Breast epithelium (tissue), 4 donors: ENCODE measurements at places on chromosomes 3 and 15.

GRCh38 chr3:36401056-36401455, 20.8 kb downstream of the STAC start:
- DNase-seq: no peak
- H3K4me3 ChIP-seq: no peak overlapping the region
- H3K36me3 ChIP-seq: no peaks in the 10 kb centered on the region
- no peak overlapping the region for H3K27ac ChIP-seq
- H3K4me1 ChIP-seq: no peaks in the 10 kb centered on the region

GRCh38 chr15:88177451-88177850, 79.1 kb downstream of the NTRK3 start:
- H3K36me3 ChIP-seq: no peaks in the 10 kb centered on the region
- no peak overlapping the region for H3K27ac ChIP-seq
- no peaks in the 10 kb centered on the region for H3K4me1 ChIP-seq
- DNase-seq: no peak
- no peaks in the 10 kb centered on the region for H3K27me3 ChIP-seq

DNA sequence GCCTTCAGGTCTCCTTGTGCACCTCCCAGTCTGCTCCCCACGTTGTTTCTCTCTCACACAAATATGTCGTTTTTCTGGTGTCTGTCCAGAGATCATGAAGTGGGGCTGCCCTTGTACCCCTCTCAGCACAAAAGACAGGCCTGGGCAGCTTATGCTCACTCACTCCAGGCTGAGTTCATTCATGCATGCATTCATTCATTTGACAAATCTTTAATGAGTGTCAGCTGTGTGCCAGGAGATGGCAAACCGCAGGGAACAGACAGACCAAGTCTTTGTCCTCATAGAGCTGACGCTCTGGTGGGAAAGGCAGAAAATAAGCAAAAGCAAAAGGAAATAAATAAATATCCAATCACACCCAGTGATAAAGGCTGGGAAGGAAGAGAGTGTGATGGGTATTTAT, 7.6 kb upstream of the TRH start:
- no peak for DNase-seq
- H3K36me3 ChIP-seq: no peaks in the 10 kb centered on the region
- no peak overlapping the region for H3K27ac ChIP-seq
- no peaks in the 10 kb centered on the region for H3K27me3 ChIP-seq
- H3K4me3 ChIP-seq: no peak overlapping the region
- H3K4me1 ChIP-seq: no peaks in the 10 kb centered on the region

DNA sequence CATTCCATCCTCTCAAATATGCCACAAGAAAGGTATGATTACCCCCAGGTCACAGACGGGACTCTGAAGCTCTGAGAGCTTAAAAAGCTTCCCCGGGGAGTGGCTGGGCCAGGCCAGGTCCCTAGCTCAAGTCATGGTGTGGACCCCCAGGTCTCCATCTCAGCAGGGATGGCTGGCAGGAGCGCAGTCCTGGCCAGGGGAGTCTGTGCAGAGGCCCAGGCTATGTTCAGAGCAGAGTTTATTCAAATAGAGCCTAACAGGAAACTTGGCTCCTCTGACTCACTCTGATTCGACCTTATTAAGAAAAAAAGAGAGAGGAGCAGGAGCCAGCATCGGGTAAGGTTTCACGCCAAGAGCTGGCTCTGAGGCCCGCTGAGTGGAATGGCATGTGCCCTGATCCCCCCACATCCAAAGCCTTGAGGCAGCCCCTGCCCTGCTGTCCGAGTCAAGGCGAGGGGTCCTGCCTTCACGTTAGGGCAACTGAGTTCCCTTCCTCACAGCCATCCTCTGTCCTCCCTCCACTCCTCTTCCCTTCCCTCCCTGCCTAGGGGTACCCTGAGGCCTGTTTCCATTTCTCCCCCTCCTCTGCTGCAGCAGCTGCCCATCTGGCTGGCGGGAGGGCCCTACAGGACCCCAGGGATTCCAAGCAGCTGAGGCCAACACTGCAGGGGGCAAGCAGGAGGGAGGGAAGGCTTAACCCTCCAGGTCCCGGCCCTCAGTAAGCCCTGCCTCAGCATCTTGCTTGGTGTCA, 1.9 kb upstream of the LOXL1 start:
- H3K27ac ChIP-seq: peak overlapping the region; percentile 93
- peaks cover 31% of the 10 kb centered on the region for H3K4me1 ChIP-seq
- no peaks in the 10 kb centered on the region for H3K27me3 ChIP-seq
- no peak overlapping the region for H3K4me3 ChIP-seq

DNA sequence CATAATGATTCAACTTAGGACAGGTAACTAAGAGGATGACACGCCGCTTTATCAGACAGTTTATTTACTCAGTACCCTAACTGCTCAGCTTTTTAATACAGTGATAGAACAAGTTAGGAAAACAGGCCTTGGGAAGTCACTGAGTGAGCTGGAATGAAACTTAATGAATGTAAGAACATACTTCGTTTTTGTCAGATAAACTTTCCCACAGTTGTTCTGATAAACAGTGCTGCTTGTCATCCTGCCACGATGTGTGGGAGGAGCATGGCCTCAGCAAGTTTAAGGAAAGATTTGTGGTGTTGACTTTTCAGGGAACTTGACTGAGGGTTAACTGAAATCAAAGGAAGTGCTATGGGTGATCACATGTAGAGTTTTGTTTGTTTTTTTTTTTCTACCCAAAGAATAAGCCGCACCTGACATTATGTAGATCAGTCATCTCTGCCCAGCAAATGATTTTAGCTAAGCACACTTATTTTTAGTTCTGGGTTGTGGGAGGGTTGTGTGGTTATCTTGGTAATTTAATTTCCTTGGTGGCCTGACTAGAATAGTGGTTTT, 5.6 kb upstream of the P2RY14 start:
- H3K36me3 ChIP-seq: no peaks in the 10 kb centered on the region
- no peaks in the 10 kb centered on the region for H3K27me3 ChIP-seq
- no peak overlapping the region for H3K4me3 ChIP-seq
- H3K4me1 ChIP-seq: no peaks in the 10 kb centered on the region
- no peak for DNase-seq

DNA sequence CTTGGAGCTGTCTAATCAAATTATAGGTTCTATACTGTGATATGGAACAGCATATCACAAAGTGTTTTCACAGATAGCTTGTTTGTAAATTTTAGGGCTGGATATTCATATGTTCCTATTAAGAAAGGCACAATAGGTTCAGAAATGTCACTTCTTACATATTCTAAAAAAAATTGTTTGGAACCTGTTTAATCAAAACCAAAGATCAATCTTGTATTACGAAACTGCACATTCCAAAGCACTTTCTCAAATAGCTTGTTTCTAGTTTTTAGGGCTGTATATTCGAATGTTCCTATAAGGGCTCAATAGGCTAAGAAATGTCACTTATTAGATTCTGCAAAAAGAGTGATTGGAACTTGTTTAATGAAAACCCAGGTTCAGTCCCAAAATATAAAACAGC, 67.4 kb upstream of the OSBPL11 start:
- no peaks in the 10 kb centered on the region for H3K36me3 ChIP-seq
- no peak overlapping the region for H3K4me3 ChIP-seq
- H3K27me3 ChIP-seq: no peaks in the 10 kb centered on the region
- H3K27ac ChIP-seq: no peak overlapping the region
